NCI-H1436 treated with DMSO at 0.1 percent for 48 hours (cell line): ENCODE measurements at places on chromosomes 1 and 21.
A peak's percentile ranks its signal among the peaks of the same experiment; 100 is the strongest.

DNA sequence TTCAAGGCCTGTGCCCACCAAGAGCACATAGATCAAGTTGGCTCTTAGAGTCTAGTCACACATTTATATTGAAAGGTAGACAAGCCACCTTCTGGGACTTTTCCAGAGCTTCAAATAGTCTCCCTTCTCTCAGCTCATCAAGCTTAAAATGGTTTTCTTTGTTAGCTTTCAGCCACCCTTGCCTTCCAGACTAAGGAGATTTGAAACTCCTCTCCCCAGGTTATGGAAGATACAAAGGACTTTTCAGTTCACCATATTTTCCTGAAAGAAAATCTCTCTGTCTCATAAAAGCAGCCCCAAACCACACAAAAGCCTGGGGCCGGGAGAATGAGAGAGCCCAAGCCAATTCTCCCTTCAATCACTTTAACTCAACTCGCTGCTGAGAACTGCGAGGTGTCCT lies 134.1 kb downstream of the ZC3H11B start:
- DNase-seq, result no peak

GRCh38 chr1:209855623-209856022 lies 27.9 kb downstream of the UTP25 start:
- no peak for DNase-seq

GRCh38 chr1:9363061-9363471 lies 70.4 kb downstream of the SPSB1 start:
- DNase-seq, result no peak

DNA sequence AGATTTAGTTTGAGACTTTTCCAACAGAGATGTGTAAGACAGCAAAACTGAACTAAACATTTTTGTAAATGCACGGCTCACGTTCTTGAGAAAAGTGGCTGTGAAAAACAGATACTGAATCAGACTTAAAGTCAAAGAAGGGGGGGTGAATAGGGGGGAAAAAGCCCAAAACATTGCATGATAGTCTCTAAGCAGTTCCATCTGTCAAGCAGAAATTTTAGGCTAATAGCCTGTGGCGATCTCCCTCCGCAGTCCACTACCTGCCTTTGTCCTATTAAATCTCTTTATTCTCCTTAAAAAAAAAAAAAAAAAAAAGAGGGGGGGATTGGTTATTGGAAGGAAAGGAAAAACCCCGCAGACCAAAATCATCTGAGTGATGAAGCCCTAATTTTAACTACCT lies 217.6 kb upstream of the NFIA start:
- DNase-seq, result no peak

- no peak for DNase-seq
Observed at GRCh38 chr21:46594276-46594675, 10.6 kb downstream of the S100B start.

- no peak for DNase-seq
Observed at GRCh38 chr1:50973255-50973654, 3.2 kb downstream of the CDKN2C start.

- DNase-seq, result no peak
Observed at GRCh38 chr1:26279456-26280332, at the start of gene SH3BGRL3. SH3BGRL3 (plus strand) TSS chr1:26280086; CDS start chr1:26280156, 70 bp downstream.

DNA sequence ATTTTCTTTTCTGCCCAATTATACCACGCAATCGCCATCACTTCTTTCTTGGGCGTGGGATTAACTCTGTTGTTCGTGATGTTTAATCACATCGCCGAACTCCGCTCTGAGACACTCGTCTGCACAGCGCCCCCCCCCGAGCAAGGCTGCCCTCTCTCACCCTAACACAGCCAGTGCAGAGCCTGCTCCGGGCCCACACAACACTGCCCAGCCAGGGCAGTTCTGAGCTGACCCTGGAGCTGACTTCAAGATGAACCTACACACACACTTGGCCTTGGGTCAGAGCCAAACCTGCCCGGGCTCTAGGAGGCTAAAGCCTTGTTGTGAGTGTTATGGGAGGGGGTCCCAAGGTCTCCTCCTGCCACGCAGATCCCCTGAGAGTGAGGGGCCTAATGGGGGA lies 64.6 kb upstream of the LRP8 start:
- DNase-seq, result no peak

- peak; percentile 63 for DNase-seq
Observed at GRCh38 chr1:7644961-7645750, 125.9 kb upstream of the VAMP3 start.

DNA sequence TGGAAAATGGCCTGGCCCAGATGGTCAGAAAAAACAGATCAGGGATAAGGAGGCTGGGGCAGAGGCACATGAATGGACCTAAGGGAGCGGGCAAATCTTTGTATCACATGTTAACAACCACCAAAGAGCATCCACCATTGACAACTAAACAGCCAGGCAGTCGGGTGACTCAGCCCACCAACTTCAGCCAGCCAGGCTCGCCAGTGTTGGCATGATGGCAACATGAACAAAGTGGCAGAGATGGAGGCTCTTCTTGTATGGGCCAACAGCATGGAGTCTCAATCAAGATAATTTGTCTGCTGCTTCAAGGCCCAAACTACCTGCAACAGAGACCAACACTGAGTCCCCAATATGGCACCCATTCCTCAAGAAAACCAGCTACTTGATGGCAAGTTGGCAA lies 16.5 kb upstream of the KIAA1614 start:
- no peak for DNase-seq

DNA sequence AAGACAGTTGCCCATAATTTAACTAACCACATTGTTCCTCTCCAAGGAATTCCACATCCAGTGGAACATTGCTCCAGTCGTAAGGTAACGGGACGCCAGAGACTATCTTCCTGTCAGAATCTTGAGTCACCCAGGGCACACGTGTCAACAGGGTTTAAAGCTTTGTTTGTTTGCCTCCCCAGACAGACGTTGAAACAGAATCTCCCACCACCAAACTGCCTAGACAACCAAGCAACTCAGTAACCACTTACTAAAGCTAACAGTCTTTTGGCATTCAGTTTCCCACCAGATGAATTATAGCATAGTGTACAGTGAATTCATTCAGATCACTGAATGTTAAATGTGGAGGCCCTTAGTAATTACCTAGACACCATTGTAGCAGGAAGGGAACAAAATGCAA lies 439.5 kb downstream of the PLPP3 start:
- no peak for DNase-seq

DNA sequence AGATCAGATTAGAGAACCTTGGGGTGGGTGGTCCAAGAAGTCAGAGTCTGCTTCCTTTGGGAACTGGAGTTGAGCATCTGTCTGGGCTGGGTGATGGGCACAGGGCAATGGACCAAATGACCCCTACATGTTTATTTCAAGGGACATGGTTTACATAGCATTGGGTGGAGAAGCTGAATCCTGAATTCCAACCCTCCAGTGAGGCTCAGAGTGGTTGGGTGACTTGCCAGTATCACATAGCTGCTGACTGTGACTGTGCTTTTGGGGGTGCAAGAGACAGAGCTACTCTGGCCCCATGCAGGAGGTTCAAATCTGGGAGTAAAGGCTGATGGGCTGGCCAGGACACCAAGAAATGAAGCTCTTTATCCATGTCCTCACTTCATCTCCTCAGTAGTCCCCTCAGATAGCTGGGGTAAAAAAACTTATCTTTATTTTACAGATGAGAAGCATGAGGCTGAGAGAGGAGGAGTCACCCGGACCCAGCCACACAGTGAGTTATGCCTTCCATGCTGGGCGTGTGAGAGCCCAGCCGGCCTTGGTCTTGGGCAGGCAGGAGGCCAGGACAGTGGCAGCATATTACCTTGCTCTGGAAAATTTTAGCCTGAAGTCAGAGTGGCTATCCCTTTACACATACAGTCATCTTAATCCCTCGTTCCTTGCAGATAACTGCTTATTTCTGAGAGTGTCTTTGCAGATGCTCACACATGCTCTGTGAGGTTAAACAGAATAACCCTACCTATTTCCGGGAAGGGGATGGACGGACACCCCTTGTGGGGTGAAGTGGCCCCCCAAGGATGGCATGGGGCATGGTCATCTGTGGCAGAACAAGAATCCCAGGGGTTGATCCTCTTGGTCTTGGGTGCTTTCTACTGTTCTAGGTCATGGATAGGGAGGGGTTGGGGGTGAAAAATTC lies 2.8 kb upstream of the SERINC2 start:
- DNase-seq, result no peak

- no peak for DNase-seq
Observed at GRCh38 chr1:97745912-97746311, 174.9 kb downstream of the DPYD start.

DNA sequence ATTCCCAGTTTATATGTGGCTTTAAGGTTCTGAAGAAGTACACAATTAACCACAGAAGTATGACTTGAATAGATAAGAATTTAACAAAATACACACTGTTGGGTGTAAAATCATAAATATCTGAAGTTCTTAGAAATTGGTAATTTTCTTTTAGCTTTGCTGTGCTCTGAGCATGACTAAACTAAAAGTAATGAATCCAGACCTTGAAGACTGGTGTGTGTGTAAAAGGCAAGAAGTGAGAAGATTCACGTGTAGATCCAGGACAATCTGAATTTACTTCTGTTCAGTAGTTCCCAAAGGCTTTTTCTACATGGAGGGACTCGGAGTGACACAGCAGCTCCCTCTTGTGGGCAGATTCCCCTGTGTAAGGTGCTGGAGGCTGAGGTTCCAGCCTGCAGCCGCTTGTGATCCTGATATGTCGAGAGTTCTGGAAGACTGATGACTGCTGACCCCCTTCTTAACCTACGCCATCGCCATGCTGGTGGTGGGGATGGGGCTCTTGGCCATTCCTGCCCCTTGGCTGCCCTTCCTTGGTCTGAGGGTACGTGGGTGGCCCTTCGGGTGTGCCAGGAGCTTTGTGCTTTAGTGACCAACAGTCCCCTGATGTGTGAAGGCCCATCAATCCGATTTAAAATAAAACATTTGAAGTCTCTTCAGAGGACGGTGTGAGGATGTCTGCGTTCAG lies 62.7 kb downstream of the ADARB1 start:
- DNase-seq, result no peak

DNA sequence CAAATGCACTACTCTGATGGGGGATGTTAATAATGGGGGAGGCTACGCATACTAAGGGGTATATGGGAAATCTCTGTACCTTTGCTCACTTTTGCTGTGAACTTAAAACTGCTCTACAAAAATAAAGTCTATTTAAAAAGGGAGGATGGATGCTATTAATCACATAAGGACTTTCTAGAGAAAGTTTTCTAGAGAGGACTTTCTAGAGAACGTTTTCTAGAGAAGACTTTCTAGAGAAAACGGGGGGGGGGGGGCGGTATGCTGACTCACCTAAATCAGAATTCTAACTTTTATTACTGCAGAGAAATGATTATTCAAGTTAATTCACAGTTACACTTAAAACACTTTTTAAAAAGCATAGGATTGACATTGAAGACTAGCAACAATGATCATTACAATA lies 76.2 kb downstream of the USP1 start:
- no peak for DNase-seq

DNA sequence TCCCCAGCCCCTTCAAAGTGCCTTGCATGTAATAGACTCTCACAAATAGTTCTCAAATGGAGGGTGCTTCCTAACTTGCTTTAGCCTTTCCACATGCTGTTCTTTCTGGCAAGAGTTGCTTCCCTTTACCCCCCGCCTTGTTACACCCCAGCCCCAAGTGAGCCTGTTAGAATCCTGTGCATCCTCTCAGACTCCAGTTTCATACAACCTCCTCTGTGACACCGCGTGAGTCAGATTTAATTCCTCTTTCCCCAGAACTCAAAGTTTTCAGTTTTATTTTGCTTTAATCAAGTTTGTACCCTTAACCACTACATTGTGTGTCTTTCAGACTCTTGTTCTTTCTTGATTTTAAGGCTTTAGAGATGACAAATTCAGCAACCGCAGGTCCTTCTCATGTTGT lies 234.5 kb upstream of the HOOK1 start:
- DNase-seq, result no peak

DNA sequence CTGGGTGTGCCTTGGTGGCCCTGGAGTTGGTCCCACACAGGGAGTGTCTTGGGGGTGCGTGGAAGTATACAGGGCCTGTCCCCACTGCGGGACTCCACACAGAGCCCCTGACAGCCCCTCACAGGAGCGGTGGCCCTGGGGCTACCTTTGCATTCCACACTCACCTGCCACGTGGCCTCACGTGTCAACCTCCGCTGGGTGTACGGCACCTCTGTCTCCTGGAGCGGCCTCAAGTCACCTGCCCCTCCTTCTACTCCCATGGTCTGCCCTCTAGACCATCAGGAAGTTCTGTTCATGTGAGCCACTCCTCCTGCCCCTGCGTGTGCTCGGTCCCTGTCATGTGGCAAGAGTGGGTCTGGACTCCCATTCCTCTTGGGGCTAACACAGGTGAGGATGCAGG lies 58.6 kb downstream of the FAAP20 start:
- no peak for DNase-seq

- DNase-seq, result no peak
Observed at GRCh38 chr1:245516284-245516759, 361.5 kb downstream of the KIF26B start.

- DNase-seq, result no peak
Observed at GRCh38 chr21:34639882-34640788, 25.2 kb upstream of the RCAN1 start.

DNA sequence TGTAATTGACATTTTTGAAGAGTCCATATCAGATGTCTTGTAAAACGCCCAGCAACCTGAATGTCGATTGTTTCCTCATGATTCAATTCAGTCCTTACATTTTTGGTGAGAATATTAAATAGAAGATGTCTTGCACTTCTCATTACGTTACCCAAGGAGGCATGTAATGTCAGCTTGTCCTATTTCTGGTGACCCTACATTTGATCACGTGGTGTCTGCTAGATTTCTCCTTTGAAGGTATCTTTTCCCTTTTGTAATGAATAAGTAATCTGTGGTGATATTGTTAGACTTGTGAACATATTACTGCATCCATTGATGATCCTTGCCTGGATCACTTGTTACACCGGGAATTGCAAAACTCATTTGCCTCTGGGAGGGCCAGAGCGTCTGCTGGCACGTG lies 87.6 kb upstream of the DISP3 start:
- no peak for DNase-seq

DNA sequence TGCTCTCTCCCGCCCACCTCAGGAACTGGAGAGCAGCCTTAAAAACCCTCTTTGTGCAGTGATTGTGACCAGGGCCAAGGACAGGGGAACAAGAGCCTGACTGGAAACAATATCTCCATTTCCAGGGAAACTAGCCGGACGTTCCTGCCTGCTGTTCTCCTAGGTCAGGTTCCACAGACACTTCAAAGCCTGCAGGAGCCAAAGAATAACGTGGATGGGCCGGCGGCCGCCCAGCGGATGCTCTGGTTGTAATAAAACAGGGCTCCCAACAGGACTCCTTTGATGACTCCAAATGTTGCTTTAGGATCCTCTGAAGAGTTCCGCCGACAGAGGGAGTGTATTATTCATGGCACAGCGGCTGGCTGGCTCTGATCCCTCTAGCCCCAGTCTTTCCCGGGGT lies 162.2 kb downstream of the PLXNA2 start:
- no peak for DNase-seq
